Upper lobe of right lung (tissue), 1 donor: ENCODE measurements at places on chromosomes 13 and 19.

DNA sequence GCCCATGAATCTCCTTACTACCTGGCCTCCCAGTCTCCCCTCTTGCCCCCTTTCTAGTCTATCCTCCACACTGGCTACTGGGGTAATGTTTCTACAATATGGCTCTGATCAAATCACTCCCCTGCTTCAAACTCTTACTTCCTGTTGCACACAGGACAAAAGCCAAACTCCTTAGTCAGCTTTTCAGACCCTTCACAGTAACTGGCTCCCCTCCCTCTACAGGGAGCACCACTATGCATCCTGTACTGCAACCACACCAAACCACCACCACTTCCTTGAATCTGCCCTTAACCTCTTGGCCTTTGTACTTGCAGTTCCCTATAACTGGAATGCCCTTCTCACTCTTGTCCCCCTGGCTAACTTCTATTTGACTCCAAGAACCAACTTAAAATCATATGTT lies 32.2 kb downstream of the DEDD2 start:
- no peak for DNase-seq

- no peak for DNase-seq
Measured at GRCh38 chr19:5103812-5104410, 135.0 kb downstream of the KDM4B start.

DNA sequence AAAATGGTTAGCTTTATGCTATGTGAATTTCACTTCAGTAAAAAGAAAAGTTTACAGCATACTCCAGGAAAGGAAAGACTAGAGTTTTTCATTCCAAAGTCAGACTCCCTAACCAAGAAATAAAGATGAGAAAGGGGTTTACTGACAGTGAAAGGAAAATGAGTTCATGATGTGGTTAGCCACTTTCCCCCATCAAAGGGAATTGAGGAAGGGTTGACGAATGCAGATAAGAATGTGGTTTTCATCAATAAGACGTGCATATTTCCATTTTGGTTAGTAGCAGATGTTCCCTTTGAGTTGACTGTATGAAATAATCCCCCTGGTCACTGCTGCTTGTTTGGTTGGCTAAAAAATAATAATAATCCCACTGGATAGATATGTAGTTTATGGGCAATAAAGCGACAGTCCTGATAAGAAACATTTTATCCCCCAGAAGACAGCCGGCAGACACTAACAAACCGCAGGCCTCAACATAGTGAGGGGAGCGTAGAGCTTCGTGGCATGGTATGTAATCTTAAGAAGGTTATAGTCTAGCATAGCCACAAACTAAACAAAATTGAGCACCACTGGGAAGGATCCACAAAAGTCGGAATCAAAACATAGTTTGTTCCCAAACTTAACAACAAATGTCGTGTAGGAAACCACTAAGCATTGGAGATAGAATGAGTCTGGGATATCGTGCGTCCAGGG lies 114.8 kb downstream of the COL4A2 start:
- DNase-seq: no peak

- no peak for DNase-seq
Measured at GRCh38 chr19:36210497-36210896, 4.0 kb downstream of the ZNF565 start.

DNA sequence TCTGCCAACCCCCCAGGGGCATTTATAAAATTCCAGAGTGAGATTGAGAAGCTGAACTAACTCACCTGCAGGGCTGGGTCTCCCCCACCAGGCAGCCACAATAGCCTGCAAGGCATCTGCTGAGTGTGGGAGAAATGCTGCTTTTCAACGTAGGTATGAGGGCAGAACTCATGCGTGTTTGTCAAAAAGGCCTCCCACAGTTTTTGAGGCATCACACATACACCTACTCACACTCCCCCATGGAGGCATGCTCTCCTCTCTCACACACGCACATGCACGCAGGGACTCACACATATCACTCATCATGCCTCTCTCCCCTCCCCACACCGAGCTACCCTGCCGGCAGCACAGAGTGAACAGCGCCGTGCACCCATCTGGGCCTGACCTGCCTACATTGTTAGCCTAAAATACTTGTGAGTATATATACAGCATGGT lies 390.5 kb downstream of the FGF9 start:
- no peak for DNase-seq

- DNase-seq: no peak
Measured at GRCh38 chr13:104571161-104571892, 1505.1 kb upstream of the SLC10A2 start.

GRCh38 chr13:113135281-113135760 lies 12.7 kb downstream of the F10 start:
- no peak for DNase-seq

- peak; percentile 78 for DNase-seq
Measured at GRCh38 chr19:18756896-18757295, 34.2 kb downstream of the COMP start.

- DNase-seq: no peak
Measured at GRCh38 chr19:2665103-2665502, 37.4 kb downstream of the GNG7 start.

GRCh38 chr19:41700381-41701195 lies 7.8 kb upstream of the CEACAM5 start:
- DNase-seq: no peak

- DNase-seq: no peak
Measured at GRCh38 chr13:59203855-59204254, 959.9 kb downstream of the DIAPH3 start.

DNA sequence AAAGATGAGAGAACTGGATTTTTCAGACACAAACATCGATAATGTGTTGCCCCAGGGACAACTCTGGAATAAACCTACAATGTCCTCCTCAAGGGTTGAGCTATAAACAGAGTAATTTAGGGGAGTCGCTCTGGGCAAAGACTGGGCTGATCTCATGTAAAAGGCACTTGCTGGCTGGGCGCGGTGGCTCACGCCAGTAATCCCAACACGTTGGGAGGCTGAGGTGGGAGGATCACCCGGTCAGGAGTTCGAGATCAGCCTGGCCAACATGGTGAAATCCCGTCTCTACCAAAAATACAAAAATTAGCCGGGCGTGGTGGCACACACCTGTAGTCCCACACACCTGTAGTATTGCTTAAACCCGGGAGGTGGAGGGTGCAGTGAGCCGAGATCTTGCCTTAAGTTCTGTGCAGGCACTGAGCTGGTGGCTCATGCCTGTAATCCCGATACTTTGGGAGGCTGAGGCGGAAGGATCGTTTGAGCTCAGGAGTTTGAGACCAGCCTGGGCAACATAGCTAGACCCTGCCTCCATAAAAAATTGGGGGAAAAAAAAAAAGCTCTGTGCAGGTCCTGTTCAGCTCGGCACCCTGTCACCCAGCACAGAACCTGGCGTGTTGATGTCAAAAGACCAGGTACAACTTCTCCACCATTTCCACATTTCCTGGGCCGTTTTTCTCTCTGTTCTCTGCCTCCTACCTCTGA lies 1.4 kb downstream of the TIMM44 start:
- no peak for DNase-seq

- DNase-seq: no peak
Measured at GRCh38 chr13:57865600-57866294, 234.2 kb downstream of the PCDH17 start.

GRCh38 chr19:17762505-17763229 lies 11.4 kb downstream of the FCHO1 start:
- no peak for DNase-seq

DNA sequence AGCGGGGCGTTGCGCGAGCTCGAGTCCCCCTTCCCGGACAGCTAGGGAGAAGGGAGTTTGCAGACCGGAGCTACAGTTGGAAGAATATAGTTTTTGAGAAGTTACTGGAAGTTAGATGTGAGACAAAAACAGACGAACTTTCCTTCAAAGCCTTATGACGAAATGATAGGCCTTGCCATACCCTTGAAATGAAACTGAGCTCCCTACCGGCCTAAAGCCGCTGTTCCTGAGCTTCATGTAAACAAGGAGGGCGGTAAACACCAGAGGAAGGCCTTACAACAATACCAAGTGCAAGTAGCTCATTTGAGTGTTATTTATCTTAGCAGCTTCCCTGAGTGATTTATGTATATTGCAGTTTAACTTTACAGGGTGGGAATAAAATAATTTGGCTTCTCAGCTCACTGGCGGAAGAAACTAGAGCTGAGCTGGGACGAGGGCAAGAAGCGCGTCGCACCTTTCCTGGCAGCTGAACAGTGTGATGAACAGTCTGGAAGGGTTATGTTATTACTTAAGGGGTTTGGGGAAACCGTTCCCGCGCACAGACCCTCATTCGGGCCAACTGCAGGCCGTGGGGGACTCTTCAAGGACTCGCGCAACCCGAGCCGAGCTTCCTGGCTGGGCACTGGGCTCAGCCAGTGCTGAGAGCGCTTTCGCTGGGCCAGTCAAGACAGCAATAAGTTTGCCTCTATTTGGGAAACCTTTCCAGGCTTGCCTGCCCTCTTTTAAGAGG lies 111.2 kb downstream of the KCNRG start:
- no peak for DNase-seq

DNA sequence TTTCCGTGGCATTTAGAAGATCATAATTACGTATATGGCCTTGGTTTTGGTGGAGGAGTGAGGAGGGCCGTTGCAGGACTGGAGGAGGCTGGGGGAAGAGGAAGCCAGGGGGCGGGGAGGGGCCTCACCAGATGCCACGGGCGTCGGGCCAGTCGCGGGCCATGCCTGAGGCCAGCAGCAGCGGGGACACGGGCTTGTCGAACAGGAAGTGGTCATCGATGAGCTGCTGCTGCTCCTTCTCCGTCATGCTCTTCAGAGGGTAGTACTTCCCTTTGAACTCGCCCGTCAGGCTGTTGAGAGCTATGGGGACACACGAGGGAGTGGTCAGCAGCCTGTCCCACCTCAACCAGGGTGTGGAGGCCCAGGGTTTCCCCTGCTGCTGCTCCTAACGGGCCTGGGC lies 11.1 kb downstream of the CKM start:
- DNase-seq: no peak

DNA sequence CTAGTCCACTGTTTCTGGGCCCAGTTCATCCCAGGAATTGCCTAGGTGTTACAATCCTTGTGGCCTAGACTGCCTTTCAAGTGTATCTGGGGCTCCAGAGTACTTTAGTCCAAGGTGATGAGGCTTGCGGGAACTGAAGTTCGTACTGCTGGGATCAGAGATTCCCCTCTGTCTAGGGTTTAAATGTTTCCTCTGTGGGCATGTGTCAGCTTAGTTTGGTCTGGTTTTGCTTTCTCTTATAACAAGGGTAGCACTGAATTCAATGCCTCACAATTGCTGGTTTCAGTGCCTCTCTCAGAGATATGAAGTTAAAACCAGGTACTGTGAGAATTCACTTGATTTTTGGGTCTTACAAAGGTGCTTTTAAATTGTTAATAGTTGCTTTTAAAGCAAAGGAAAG lies 30.8 kb downstream of the RGCC start:
- no peak for DNase-seq

GRCh38 chr13:20145521-20145920 lies 15.3 kb downstream of the GJA3 start:
- DNase-seq: no peak

GRCh38 chr13:97945342-97945741 lies 8.1 kb upstream of the IPO5 start:
- no peak for DNase-seq

DNA sequence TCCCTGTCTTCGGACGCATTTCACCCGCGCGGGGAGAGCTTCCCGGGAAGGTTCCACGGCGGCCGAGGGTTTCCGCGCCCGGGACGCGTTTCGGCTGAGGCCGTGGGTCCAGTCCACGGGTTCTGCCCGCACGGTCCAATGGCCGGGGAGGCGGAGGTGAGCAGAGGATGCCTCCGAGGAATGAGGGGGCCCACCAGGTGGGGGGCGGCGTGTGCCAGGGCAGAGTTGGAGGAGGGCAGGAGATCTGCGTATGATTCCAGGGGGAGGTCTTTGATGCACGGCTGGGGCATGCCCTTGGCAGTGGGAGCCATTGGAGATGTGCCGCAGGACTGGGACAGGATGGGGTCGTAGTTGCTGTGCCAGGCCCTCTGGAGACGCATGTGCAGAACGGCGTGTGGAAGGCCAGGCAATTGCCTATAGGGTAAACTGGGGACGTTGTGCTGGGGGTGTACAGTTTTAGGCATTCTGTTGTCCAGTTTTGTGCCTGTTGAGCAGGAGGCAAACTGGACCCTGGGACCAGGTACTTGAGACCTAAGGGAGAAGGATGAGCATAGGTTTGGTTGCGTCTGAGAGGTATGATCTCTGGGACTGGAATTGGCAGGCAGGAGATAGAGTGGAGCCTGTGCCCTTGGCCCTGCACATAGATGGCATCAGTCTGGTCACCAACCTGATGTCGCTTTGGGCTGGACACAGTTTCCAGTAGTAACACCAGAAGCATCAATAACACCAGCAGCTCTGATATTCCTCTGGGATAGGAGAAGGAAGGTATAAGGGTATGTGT lies 751 bp downstream of the ZNF584 start:
- DNase-seq: peak; percentile 73

GRCh38 chr19:15995536-15995935 lies 46.7 kb downstream of the OR10H4 start:
- DNase-seq: no peak

GRCh38 chr13:39401046-39401705 lies 201.8 kb downstream of the LHFPL6 start:
- no peak for DNase-seq

GRCh38 chr19:40612831-40613689 lies 11.9 kb downstream of the LTBP4 start:
- peak; percentile 88 for DNase-seq

DNA sequence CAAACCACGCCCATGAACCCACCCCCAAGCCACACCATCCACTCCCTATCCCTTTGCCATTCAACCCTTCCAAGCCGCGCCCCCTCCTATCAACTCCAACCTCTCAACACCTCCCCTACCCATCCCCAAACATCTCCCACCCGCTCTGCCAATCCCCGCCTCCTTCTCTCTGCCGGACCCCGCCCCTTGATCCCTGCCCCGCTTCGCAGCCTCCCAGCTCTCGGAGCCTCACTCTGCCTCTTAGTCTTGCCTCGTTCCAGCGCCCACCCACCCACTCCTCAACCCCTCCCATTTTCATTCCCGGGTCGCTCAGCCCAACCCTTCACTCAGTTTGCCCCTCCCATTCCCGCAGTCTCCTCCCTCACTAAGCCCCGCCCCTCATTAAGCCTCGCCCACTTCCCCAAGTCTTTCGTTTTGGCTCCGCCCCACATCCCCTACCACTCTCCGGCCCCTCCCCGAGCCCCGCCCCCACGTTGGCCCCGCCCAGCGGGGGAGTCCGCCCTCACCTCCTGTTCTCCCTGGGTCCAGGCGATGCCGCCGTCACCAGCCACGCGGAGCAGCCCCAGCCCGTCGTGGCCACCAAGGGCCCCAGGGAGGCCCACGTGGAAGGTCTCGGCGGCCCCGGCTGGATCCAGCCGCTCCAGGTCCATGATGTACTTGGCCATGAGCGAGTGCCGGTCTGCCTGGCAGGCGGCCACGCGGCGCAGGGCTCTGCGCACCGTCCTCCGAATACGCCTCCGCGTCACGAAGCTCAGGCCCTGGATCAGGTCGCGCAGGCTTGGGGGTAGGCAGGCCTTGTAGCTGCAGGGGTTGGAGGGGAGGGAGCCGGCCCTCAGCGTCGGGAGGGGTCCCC lies 5.7 kb downstream of the JAK3 start:
- DNase-seq: peak; percentile 79

DNA sequence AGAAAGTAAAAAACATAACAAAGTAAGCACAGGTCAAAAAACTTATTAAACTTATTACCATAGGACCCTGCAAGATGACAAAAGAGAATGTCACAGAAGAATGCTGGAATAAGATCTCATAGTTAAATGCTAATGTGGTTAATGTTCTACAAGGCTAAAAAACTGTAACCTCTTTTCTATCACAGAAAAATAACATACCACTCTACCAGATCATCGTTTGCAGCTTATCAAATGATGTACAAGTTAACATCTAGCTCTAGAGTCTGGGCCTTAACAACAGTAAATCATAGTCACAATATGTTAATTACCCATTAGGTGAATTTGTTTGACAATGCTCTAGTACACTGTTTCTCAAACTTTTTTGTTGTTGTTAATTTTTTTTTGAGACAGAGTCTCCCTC lies 53.0 kb downstream of the NUFIP1 start:
- no peak for DNase-seq

- DNase-seq: no peak
Measured at GRCh38 chr13:40275636-40276035, 390.8 kb downstream of the FOXO1 start.
